Activated T-helper 1 cell treated with Interleukin-2 at 50 U/mL for 16 hours (primary cell): ENCODE measurements at places on chromosomes 12 and 14.

DNA sequence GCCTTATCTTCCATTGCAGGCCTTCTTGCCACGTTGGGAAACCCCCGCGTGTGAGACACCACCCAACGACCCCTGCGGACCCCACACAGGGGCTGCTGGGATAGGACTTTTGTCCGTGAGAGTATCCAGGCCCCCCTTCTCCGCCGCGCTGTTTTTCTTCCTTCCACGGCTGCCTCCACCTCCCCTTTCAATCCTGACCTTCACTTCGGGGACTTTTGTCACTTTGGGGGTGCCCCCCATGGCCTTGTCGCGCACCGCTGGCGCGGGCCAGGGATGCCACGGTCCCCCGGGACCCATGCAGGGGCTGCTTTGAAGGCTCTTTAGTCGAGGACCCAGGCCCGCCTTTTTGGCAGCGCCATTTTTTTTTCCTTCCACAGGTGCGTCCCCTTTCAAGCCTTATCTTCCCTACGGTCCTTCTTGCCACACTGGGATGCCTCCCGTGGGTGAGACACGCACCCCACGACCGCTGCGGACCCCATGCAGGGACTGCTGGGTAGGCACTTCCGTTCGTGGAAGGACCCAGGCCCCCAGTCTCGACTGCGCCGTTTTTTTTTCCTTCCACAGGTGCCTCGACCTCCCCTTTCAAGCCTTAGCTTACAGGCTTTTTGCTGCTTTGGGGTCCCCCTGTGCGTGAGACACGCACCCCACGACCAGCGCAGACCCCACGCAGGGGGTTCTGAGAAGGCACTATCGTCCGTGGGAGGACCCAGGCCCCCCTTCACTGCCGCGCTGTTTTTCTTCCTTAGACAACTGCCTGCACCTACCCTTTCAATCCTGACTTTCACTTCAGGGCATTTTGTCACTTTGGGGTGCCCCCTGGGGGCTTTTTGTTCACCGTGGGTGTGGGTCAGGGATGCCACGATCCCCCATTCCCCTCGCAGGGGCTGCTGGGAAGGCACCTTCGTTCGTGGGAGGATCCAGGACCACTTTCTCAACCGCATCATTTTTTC lies 267.4 kb downstream of the ALG10 start:
- DNase-seq, result no peak

DNA sequence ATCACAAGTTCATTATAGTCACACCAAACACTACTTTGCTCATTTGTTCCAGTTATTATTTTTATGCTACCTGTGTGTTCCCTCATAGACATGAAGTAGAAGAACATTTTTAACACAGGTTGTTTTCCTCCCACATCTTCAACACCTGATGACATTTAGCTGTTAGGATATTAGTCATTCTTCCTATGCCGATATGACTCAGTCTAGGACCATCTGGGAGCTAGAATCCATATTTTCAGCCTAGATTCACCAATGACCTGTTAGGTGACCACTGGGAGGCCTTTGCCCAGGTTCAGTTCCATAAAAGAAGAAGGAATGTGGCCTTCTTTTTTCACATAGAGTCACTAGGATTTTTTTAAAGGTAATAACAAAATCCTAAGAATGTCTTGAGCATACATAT lies 222.8 kb downstream of the C12orf42 start:
- DNase-seq, result no peak

DNA sequence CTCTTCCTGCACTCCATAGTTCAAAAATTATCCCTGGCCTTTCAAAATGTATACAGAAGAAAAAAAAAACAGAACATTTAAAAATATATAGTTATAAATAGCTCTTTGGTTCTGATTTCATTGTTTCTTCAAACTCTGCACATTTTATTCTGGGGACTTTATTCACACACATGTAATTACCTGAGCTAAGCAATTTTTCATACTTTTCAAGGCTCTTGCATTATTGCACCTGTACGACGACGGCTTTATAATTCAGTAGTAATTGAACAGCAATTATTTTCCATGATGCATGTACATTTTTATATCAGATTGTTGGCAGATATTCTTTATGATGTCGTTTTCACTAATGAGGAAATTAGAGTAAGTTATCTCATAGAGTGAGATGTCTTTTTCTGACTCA lies 13.5 kb upstream of the SLC15A5 start:
- no peak for DNase-seq

GRCh38 chr12:23751641-23752040 lies 197.8 kb downstream of the SOX5 start:
- no peak for DNase-seq

- DNase-seq, result no peak
Measured at GRCh38 chr12:65634061-65634460, 190.2 kb upstream of the HMGA2 start.

GRCh38 chr12:90167518-90168208 lies 459.0 kb upstream of the ATP2B1 start:
- no peak for DNase-seq

DNA sequence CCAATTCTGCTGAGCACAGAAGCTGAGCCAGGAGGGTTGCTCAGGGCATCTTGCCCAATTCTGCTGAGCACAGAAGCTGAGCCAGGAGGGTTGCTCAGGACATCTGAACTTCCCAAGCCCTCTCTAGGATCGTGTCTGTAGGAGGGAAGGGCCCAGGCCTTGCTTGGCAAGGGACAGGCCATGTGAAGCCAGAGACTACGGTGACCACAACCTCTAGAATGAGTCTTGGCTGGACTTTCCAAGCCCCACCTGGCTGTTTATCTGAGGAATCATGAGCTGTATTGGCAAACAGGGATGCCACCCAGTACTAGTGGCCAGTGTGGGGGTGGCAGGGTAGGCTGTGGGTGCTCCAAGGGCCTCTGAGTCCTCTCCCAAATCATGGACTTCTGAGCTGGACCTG lies 7.7 kb upstream of the SERPINA6 start:
- DNase-seq, result no peak

- DNase-seq, result no peak
Measured at GRCh38 chr14:99983251-99984015, 81.8 kb upstream of the EVL start.

- DNase-seq, result no peak
Measured at GRCh38 chr12:52126605-52127578, 47.4 kb downstream of the SMIM41 start.

- no peak for DNase-seq
Measured at GRCh38 chr12:45227316-45228067, 11.6 kb downstream of the ANO6 start.

DNA sequence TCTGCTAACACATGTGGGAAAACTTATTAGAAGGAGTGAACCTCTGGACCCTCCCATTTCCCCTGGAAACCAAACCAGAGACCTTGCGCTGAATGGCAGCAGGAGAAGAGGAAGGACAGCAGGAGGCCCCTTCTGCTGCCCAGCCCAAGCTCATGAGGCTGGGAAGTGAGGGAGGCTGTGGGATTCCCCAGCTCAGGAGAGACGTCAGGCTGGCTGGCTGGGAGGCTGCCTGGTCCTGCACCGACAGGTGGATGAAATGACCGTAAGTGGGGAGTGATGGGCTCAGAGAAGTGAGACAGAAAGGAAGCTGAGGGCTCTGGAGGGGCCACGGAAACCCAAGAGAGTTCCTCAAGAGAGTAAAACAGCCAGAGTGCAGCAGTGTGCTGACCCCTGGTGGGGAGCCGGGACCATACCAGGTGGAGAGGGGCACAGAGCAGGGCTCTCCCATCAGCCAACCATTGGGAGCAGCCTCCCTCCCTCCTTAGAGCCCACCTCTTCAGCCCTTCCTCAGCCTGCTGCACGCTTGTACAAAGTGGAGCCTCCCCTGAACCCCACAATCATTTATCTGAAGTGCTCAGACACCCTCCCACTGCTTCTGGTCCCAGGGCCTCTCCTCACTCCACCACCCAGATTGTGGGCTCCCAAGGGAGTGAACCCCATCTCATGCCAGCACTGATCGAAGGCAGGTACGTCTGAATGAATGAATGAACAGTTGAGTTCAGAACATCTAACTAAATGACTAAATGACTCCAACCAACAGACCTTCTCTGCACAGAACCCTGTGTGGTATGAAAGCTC lies 14.0 kb downstream of the TAMALIN start:
- DNase-seq, result peak; percentile 45

DNA sequence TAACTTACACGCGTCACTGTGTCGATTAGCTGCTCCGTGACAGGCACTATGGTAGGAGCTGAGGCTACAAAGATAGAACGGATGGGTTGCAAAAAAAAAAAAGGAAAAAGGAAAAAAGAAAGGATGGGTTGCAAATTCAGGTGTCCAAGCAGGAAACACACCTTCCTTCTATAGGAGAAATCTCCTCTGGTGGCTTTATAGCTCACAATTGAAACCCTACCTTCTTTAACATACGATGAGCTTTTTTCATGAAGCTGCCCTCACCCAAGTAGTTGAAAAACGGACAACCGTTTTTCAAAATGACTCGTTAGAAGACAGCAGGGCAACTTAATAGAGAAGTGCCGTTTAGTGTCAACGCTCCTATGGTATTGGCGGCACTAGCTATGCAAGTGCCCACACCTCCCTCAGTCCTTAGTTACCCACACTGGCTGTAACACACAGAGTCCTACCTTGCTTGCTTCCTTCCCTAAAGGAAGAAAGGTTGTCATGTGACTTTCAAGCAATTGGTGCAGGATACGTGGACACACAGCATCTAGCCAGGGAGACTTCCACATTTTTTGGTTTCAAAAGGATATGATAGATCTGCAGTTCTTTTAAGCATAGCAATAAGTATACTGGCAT lies 682 bp upstream of the TRIP11 start:
- DNase-seq, result no peak

GRCh38 chr12:82862876-82863649 lies 176.4 kb downstream of the TMTC2 start:
- DNase-seq, result no peak

DNA sequence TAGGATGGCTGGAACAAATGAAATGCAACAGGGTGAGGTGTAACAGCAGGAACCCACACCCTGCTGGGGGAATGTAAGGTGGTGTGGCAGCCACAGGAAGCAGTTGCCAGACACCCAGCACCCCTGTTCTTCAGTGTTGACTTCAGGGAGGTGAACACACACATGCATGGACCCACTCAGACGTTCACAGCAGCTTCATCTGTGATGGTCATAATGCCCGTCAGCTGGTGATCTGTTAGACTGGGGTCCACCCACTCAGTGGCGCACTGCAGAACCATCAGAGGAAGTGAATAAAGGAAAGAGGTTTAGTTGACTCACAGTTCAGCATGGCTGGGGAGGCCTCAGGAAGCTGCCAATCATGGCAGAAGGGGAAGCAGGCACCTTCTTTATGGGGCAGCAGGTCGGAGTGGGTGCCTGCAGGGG lies 22.7 kb upstream of the TEX22 start:
- no peak for DNase-seq
